Stimulated activated CD4-positive, alpha-beta T cell treated with anti-CD3 and anti-CD28 coated beads, TNF-alpha, amount 100 ng/mL, for 24 hours (primary cell): ENCODE measurements at places on chromosomes 5 and 9.

GRCh38 chr5:131245312-131245711, 18.5 kb upstream of the CDC42SE2 start:
- no peak for DNase-seq

- no peak for DNase-seq
Measured at GRCh38 chr5:171908638-171909037, 97.8 kb downstream of the FBXW11 start.

GRCh38 chr9:84101964-84102632, 121.5 kb downstream of the RMI1 start:
- no peak for DNase-seq

DNA sequence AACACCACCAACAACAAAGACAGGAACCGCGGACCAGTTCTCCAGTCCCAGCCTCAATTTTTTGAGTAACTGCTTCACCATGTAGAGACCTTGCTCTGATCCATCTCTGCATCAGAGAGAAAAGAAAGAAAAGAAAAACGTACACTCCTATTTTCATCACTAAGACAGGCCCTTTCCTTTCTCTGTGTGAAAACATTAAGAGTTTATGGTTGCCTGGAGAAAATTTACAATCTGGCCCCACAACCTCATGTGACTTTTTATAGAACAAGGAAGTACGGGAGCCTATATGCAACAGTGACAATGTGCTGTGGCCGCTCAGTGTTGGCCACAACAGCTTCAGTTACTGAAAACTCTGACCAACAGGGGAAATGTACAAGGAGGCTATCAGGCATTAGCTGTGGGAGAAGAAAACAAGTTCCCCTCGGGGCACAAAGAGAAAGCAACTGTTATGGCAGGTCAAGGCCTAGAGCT, 272.9 kb upstream of the PTGER4 start:
- DNase-seq: no peak

DNA sequence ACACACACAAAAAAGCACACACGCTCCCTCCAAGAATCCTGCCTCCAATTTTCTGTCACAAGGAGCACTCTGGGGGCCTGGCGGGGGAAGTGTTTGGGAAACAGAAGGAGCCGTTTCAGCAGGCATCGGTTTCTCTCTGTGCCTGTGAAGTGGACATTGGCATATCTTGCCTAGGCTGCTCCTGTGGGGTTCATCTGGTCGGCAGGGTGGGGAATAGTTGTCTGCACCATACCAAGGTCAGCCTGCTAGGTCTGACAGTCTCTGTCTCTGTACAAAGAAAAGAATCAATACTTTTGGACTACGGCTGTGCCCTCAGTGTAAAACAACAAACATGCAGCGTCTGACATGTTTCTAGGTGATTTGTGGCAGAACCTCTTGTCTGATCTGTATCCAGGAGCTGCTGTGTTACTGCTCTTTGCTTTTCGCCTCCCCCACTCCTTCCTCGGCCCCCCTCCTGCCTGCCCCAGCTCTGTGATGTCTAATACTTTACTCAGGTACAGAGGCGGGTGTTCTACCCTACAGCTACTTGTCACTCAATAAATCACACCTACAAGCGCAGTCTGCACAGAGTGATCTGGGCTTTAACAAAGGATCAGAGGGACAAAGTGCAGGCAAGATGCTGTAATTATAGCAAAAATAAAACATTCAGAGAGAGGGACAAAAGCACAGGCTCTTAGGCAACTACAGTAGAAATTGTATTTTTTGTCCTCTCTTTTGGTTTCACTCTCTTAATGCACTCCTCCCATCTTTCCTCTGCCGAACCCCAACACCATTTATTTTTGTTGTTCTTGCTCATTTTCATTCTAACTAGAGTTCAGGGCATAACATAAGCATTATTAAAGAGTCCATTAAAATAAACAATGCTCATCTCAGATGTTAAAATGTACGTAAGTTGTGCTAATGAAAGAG, 216.7 kb downstream of the BNC2 start:
- no peak for DNase-seq

- DNase-seq: no peak
Measured at GRCh38 chr9:117265253-117265652, 149.6 kb downstream of the ASTN2 start.

GRCh38 chr5:82673057-82673809, 395.1 kb upstream of the RPS23 start:
- DNase-seq: no peak

- no peak for DNase-seq
Measured at GRCh38 chr5:107966201-107966600, 295.5 kb upstream of the EFNA5 start.

- no peak for DNase-seq
Measured at GRCh38 chr9:111872886-111873285, 23.7 kb upstream of the UGCG start.

- no peak for DNase-seq
Measured at GRCh38 chr5:54093861-54094260, 216.5 kb downstream of the ARL15 start.

GRCh38 chr5:37637165-37637845, 202.5 kb downstream of the GDNF start:
- DNase-seq: no peak

DNA sequence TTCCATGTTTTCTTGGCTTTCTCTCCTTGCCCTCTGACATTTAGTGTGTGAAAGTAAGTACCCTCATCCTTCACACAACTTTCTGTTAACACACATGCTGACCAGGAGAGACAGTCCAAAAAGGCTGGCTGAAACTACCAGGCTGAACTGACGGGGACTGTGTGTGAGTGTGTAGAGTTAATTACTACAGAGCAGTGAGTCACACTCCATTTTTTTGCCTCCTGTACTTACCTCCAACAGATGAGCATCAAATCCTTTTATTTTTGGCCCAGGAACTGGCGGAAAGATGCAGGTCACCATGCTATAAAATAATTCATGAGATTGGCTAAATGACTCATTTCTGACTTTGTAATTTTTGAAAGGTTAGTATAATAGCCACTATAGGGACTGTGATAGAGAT, 20.2 kb upstream of the AGXT2 start:
- DNase-seq: no peak

DNA sequence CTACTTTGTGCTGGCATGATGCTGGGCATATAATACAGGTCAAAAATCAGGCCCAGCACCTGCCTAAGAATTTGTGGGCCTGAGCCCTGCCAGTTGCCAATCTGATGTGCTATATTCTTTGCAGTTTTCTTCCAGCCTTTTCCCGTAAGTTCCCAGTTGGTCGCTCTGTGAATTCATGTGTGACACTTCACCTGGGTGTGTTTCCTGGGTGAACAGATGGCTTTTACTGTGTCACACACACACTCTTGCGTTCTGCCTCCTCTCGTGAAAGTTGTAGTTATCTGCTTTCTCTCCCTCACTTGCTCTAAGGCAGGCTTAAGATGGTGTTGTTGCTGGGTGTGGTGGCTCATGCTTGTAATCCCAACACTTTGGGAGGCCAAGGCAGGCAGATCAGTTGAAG, 153.5 kb upstream of the DMRT1 start:
- no peak for DNase-seq

DNA sequence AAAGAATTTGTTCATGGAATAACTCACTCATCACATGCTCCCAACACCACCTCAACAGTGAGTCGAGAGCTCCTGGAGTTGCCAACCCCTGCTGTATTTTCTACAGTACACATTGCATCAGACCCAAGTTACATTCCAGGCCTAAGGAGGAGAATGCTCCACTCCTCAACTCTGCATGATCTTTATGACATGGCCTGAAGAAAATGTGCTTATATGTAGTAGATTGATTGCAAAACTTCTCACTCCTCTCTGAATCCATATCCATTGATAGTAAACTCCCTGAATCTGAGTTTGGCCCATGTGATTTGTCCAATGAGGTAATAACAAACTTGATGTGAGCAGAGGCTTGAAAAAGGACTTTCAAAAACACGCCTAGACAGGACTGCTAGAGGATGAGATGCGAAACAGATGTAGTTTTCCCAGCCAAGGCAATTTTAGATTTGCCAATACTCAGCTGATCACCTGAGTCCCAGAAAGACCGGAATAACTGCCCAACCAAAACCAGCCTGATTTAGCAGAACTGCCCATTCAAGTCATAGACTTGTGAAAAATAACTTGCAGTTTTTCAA, 29.0 kb upstream of the PAPPA start:
- no peak for DNase-seq

- no peak for DNase-seq
Measured at GRCh38 chr5:176901260-176902101, 2.3 kb upstream of the HK3 start.
